ENCODE measurements at places on chromosomes 3 and 15.

DNA sequence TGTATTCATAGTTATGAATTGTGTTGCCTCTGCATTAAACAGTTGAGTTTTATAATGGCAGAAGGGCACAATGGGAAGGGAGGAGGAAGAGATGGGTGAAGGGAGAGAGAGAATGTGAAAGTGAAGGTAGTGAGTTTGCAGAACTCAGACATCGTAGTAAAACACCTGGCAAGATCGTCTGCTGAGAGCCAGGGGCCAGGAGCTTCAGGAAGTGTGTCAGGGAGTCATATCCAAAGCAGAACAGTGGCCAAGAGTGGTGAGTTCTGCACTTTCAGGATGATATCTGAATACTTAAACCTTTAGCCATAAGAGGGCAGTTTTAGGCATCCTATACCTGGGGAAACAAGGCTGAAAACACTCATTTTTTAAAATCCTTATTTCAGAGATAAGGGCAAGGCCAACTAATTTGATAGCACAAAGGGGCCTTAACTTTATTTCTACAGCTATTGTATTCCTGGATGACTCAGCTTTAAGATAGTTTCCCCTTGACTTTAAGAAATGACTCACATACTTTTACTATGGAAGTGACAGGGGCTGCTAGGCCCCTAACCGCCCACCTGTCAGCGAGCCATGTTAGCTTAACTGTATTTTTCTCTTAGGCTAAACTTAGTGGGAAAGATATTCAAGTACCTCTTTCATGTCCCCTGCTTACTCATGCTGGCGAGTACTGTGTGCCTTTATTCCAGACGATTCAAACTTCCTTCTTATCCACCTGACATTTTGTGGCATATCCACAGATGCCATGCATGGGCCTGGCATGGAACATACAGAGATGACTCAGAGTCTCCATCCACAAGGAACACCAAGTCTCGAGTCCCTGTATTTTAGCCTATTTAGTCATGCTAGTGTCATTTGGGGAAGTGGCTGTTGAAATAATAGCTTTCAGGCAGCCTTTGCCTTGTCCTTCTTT, 53.9 kb downstream of the RLBP1 start:
- DNase-seq = peak; percentile 91

GRCh38 chr3:45938864-45939263, 4.4 kb upstream of the CXCR6 start:
- DNase-seq = peak; percentile 73

GRCh38 chr3:170806141-170806540, 63.9 kb downstream of the RPL22L1 start:
- DNase-seq = no peak

DNA sequence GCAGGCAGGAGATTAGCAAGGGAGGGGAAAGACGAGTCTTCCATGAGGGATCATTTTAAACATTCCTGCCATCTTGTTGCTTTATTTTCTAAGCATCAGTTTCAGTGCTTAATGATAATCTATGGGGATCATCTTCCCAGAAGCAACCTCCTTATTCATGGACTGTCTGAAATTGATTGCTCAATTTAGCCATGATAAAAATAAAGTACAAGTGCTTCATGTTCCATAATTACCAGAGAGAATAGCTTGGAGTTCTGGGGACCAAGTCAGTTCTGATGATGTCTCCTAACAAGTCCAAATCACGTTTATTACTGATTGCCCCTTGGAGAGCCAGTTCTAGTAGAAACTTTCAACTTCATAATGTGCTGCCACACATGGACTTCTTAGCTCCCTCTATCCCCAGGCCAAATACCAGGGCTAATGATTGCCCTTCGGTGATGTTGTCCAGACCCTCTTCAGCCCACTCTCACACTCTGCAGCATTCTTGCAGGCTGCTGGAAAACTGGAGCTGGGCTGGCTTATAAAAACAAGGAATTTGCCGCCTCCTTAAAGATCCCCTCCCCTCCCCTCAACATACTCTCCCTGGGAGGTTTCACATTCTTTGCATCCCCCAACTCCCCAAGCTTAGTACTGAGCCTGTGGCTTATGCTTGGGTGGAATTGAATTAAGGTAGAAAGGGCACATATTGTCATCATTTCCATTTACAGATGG, 222.1 kb upstream of the ADAMTS9 start:
- DNase-seq = no peak

- no peak for DNase-seq
These were observed 482.4 kb upstream of the DPPA4 start for GRCh38 chr3:109819734-109820133.

GRCh38 chr3:49030321-49030720, 1.1 kb upstream of the IMPDH2 start:
- DNase-seq = no peak

- no peak for DNase-seq
These were observed 105.4 kb upstream of the MRPS22 start for GRCh38 chr3:139238281-139239030.

- DNase-seq = no peak
These were observed 161.9 kb downstream of the WNT7A start for GRCh38 chr3:13718000-13718399.

DNA sequence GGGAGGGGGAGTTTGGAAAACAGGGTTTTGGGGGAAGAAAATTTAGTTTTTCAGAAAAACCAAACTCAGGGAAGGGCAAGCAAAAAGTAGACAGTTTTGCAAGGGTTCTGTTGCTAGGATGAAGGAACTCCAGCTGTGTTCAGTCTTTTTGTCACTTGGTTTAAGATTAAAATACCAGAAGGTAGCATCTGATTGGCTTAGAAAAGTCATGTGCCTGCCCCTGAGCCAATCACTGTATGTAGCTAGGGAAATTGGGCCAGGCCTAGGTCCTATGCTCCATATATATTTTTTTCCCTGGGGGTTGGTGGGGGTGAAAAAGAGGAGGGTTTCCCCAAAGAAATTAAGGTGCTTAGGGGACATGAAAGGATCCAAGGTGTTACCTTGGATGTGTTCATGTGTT, 24.3 kb downstream of the CLDN11 start:
- no peak for DNase-seq

DNA sequence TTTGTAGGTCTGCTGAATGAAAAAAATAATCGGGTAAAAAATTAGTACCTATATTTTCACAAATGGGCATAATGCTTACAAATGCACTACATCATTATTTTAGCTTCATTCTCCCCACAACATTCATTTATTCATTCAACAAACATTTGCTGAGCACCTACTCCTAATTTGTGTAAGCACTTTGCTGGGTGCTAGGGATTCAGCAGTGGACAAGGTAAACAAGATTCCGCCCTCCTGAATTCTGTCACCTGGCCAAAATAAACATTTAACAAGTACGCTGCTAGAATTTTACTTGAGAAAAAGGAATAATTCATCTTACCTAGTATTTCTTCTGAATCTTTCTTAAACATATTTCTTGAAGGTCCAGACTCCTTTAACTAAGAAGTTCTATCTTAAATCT, 72.1 kb downstream of the TIGIT start:
- DNase-seq = peak; percentile 10

DNA sequence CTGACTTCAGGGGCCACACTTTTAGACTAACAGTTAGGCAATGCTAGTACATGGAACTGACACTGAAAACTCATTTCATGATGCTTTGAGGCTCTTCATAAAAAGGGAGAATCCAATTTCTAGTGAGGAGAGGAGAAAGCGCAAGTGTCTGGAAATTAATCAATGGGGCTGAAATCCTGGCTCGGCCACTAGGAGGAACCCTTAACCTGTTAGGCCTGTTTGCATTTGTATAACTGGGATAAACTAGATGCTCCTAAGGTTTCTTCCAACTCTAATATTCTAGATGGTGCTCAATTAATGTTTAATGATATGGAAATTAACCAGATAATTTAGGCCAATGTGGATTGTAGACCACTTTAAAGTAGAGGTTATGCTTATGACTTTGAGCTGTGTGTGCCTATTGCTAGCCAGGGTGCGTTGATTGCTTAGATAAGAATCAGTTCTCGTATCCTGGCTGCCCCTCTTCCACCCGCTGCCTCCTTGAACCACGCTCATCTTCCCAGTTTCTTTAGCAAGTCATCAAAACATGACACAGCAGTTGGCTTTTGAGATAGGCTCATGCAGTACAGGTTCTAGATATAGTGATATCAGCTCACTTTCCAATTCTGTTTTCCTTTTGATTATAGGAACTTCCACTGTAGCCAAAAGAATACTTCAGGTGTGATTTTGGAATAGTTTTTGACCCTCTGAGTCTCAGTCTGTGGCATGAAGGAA, 16.8 kb upstream of the CRBN start:
- no peak for DNase-seq

GRCh38 chr3:145133281-145133680, 1027.7 kb downstream of the PLOD2 start:
- no peak for DNase-seq

DNA sequence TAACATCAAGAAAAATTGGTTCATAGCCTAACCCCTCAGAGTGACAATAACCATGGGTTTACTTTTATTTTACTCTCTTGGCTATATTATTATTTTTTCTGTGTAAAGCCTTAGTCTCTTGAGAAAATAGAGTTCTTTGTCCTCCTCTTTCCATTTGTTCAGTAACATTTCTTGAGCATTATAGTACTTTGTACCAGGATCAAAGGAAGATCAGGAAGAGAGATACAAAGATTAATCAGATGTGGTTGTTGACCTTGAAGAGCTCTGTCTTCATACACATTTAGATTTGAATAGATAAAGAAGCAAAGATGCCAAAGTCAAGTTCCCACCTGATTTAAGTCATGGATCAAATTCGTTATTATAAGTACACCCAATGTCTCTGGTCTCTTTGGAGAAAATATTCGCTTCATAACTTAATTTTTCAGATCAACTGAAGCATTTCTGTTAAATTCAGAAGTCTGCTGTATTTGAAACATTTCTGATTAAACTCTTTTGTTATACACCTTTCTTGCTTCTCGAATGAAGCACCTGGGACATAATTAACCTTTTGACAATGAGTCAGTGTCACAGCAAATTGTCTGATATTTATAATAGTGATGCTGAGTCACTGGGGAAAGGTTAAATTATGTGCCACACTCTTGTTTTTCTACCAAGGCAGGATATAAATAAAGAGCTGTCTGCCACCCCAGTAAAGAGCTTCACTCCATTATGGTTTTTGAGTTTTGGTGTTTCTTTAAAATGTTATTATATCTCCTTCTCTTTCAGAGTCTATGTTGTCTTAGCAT, 100.2 kb downstream of the GHSR start:
- no peak for DNase-seq

DNA sequence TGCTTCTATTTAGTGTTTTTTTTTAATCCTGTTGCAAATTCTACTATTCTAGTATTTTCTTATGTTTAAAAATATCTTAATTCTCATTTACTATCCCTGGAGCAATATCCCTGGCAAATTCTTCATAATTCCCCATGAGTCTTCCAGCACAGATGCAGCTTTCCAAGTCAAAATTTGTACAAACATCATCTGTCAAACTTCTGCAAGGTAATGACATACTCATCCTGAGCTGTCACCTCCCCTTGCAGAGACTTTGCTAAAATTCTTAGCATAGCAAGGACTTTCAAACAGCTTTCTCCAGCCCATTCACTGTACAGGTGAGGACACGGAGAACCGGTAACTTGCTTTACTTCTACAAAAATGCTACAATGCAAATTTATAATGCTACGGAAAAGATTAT, 28.6 kb upstream of the VGLL4 start:
- DNase-seq = no peak

GRCh38 chr15:63430766-63431451, 49.3 kb upstream of the CA12 start:
- DNase-seq = no peak

DNA sequence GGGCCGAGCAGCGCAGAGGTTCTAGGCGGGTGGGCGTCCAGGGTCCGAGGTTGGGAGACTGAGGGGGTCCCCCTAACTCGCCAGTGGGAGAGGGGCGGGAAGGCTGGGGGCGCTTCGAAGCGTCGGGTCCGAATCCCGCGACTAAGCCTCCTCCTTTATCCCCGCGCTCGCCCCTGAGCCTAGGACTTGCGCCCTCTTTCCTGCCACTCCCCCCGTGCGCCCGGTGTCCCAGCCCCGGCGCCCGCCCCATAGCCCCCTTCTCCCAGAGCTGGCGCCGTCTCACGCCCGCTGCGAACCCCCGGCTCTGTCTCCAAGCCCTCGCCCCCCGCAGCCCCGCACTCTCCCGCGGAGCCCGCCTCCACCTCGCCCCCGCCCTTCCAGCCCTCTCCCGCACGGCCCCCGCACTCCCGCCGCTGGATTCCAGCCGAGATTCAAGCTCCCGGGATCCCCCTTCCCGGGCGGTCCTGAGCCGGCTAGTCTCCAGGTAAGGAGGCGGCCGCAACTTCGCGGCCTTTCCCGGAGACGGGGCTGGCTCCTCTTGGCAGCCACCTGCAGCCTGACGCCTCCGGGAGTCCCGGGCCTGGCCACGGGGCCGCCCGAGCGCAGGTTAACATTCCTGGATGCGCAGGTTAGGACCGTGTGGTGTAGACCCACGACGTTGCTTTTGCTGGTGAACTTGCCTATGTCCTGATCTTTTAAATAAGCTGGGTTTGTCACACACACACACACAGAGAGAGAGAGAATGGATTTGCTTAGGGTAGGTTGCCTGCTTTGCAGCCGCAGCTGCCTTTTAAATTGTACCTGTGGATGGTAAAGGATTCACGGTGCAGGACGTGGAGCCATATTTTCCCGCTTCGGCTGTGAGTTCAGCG, 563 bp downstream of the PXYLP1 start:
- no peak for DNase-seq

DNA sequence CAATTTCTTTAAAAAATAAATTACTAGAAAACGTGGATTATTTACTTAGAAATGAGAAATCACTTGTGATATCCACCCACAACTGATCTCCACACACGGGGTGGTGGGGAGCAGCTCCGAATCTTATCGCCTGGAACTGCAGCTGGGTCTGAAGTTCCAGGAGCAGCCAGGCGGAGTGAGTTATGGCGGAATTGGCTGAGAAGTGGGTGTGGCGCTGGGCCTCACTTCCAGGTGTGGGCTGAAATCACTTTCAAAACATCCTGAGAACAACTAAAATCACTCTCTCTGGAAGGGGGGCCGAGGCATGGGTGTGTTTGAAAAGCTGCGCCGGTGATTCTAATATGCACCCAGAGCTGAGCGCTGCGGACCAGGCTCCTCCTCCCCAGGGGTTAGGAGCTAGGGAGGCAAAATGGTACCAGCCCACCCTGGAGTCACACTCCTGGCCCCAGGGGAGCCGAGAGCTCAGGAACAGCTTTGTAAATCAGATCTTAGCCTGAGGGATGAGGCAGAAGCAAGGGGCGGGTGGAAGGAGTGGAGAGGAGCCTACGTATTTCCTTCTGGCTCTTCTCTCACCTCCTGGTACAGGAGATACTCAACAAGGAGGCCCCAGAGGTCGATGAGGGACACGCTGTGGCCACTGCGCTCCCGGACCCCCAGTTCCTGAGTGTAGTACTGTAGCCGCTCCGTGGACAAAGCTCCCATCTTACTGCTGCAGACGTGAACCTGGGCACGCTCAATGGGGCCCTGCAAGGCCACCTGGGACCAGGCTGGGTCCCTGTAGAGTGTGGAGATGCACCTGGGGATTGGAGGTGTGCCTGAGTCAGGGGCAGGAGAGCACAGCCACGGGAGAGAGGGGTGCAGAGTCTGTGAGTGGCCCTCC, 9.6 kb downstream of the PLA2G4F start:
- no peak for DNase-seq

Measured in astrocyte (in vitro differentiated cells and primary cell).